ENCODE measurements at places on chromosomes 1 and 21.

- no peak for DNase-seq
Measured at GRCh38 chr1:230430499-230430898, 4.4 kb upstream of the PGBD5 start.

DNA sequence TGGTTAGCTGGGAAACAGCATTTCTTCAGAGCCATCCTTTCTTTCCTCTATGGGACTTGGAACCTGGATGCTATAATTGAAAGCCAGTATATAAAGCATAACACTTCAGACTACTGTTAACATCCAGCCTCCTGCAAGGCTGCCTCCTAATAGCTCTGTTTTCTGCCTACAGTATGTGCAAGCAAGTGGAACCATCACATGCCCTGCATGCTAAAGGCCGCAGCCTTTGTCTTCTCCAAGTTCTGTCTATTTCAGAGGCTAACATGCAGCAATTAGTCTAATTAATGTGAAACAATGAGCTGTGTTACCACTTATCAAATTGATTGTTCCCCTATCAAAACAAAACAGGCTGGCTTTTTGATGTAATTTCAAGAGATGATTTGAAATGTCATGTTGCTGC, 82.7 kb upstream of the ESRRG start:
- DNase-seq = no peak

DNA sequence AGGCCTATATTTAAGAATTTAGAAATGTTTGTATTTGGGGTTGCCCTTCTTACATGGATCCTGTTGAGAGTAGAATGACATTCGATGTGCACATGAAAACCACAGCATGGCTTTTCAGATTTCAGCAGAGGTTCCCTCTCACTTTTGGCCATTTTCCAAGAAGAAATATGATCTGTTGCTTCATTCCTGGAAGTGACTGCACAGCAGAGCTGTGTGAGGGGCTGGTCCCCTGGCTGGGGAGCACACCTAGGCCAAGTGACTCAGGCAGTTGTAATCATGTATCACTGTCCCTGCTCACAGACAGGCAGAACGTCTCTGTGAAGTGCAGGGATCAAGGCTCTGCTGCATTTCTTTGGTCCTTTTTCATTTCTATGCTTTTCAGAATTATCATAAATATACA, 32.3 kb downstream of the AGT start:
- no peak for DNase-seq

DNA sequence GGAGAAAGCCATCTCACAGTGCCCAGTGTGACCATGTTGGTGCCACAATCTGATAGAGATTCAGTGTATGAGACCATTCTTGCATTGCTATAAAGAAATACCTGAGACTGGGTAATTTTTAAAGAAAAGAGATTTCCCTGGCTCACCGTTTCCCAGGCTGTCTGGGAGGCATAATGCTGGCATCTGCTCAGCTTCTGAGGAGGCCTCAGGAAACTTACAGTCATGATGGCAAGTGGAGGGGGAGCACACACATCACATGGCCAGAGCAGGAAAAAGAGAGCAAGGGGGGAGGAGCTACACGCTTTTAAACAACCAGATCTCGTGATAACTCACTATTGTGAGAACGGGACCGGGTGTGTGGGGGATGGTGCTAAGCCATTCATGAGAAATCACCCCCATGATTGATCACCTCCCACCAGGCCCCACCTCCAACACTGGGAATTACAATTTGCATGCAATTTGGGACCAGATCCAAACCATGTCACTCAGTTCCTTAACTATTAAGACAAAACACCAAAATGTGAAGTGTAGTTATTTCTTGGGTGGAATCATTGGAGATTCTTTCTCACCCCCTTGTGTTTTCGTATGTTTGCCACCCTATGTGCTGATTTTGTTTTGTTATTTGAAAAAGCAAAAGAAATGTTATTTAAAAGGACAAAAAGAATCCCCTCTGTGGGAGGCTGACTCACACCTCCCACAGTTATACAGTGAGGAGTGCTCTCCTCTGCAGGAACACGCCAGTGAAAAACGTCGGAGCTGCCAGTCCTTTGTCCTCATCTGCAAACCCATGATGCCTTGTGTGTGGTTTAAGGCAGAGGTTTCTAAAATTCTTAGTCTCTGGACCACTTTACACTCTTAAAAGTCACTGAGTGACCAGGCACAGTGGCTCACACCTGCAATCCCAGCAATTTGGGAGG, 46.9 kb upstream of the IFNLR1 start:
- no peak for DNase-seq

GRCh38 chr1:12163210-12163609, 3.6 kb upstream of the TNFRSF1B start:
- no peak for DNase-seq

GRCh38 chr1:243465738-243466137, 209.9 kb downstream of the SDCCAG8 start:
- DNase-seq = no peak

DNA sequence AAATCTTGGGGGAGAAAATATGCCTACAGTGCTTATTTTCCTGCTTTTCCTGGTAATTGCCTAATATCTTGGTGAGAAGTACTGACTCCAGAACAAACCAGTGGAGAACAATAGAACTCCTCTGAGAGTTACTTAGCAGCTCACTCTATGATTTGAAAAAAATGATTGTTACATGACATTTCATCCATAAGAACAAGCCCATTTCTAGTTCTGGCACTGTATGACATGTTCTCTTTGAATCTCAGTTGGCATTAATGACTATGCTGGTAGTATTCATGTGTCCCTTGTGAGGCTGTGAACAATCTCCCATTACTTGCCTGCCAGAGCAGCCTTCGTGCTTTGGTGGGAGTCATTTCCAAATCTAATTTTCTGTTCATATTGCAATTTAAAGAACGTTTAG, 58.0 kb downstream of the CLIC4 start:
- no peak for DNase-seq

DNA sequence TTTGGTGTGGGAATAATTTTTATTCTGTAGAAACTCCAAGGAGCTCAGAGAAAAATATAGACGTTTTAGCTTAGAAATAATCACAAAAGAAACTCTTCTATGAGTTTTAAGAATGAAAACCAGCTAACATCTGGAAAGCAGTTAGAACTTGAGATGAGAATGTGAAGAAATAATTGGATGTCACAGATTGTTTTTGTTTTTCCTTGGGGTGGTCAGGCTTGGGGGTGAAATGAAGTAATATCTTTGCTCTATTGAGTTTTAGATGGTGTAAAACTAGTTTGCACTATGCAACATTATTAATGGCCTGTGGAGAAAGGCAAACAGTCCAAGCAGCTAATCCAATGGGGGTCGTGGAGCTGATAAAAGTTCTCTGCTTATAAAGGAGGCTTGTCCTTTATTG, 101.2 kb downstream of the FMN2 start:
- no peak for DNase-seq

DNA sequence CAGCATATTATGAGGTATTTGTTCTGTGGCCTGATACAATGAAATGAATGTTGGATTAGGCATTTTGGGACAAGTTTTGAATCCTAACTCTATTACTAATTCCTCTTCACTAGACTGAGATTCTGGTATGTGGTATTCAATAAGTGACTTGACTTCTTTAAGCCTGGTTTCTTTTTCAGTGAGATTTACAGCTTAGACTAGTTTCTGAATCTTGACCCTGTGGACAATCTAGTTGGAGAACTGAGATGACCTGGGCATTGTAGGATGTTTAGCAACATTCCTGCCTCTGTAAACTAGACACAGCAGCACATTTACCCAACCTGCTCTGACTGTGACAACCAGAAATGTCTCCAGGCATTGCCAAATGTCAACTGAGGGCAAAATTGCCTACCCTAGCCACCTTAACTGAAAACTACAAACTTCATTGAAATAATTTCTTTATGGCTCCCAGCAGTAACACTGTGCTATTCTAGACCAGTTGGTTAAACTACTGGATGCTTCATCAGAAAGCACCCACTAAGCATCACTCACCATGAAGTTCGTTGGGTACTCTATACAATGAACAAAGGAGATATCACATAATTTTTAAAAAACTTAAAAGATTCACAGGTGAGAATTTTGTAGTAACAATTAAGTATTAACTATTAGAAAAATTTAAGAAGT, 16.8 kb downstream of the PTPRC start:
- no peak for DNase-seq

GRCh38 chr1:201375169-201375568, 2.3 kb downstream of the TNNT2 start:
- no peak for DNase-seq

DNA sequence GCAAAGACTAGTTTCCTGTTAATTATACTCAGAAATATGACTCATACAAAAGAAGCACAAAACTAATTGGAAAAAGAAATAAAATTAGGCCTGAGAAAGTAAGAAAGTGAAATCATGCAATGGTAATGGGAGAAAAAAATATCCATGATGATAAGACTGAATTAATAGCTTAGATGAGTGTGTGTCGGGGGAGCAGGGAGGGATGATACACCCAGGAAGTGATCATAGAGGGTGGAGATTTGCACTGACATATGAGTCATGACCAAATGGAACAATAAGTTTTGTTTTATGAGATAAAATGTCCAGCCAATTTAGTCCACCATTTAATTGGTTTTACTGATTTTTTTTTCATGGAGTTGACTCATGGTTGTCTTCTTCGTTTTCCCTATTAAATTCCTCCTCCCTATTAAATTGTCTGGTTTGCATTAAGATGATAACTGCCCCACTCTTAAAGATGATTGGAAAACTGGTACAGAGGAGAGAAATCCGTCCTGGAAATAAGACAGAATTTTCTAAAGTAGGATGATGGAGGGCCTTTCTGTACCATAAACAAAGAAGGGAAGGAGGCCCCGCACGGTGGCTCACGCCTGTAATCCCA, 111.7 kb upstream of the KCNJ6 start:
- DNase-seq = no peak

DNA sequence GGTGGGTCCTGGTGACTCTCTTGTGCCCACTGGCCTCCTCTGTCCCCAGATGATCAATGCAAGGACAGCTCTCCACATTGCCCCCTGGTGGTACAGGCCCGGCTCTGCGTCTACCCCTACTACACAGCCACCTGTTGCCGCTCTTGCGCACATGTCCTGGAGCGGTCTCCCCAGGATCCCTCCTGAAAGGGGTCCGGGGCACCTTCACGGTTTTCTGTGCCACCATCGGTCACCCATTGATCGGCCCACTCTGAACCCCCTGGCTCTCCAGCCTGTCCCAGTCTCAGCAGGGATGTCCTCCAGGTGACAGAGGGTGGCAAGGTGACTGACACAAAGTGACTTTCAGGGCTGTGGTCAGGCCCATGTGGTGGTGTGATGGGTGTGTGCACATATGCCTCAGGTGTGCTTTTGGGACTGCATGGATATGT, 10.8 kb downstream of the ADAMTSL4 start:
- peak; percentile 60 for DNase-seq

DNA sequence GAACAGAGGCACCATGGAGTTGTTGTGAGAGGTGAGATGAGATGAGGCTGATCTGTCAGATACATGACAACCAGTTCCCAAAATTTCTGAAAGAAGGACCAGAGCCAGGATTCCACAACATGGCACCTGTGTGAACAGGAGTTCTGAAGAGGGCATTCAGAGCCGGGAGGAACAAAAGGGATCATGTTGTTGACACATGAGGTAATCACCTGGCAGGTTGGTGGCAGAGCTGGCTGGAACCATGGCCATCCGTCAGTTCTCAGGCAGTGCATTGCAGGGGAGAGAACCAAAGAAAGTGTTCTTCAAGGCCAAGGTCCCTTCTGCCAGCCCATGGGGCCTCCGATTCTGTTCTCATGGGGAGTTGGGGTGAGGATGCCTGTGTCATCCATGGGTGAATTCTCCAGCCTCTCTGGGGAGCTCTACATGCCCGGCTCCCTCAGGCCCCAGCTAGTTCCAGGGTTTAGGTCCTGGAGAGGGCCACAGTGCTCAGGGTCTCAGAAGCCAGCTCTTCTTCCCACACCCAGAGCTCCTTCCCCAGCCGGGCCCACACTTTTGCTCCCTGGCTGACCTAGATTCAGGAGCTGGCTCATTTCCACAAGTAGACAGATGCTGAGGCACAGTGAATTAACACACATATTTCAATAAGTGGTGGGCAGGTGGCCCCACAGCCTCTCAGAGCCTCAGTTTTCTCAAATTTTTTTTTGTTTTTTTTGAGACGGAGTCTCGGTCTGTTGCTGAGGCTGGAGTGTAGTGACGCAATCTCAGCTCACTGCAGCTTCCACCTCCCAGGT, 49.1 kb upstream of the CTPS1 start:
- no peak for DNase-seq

DNA sequence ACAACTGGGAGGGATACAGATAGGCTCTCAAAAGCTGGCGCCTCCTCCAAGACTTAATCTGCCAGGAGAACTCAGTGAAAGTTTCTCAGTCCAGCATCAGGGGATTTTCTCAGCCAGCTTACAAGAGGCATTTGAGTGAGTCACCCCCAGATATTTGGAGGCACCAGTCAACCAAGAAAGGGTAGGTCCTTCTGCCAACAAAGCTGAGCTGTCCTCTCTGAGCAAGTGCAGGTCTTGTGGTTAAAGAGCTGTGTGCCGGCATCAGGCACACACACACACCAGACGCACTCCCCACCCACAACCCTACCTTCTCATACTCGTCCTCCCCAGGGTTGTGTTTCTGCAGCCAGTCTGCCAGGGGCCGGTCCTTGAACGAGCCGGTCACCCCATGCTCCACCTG, 27.0 kb upstream of the PPP1R15B start:
- DNase-seq = no peak

- no peak for DNase-seq
Measured at GRCh38 chr1:180536821-180537372, 21.9 kb upstream of the OVAAL start.

DNA sequence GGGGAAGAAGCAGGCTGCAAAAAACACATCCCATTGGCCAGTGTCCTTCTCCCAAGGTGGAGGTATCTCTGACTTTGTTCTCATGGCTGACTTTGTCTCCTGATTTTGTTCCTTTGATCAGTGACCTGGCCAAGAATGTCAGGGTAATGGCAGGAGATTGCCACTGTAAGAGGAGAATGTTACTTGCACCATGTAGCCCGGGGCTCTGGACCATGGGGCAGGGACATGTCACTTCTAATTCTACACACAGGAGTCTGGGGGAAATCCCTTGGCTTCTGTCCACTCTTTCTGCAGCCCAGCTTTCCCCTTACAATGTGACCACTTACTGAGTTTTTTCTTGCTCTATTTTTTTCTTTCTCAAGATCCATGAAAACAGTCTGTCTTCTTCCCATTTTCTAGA, 87.7 kb upstream of the LRRN2 start:
- DNase-seq = no peak

- DNase-seq = no peak
Measured at GRCh38 chr1:116886291-116886878, 23.3 kb upstream of the PTGFRN start.

- no peak for DNase-seq
Measured at GRCh38 chr1:93805027-93805610, 73.9 kb downstream of the DNTTIP2 start.

All from CD8-positive, alpha-beta memory T cell (primary cell).